ENCODE measurements at places on chromosomes 3 and 15.
A peak's percentile ranks its signal among the peaks of the same experiment; 100 is the strongest.

DNA sequence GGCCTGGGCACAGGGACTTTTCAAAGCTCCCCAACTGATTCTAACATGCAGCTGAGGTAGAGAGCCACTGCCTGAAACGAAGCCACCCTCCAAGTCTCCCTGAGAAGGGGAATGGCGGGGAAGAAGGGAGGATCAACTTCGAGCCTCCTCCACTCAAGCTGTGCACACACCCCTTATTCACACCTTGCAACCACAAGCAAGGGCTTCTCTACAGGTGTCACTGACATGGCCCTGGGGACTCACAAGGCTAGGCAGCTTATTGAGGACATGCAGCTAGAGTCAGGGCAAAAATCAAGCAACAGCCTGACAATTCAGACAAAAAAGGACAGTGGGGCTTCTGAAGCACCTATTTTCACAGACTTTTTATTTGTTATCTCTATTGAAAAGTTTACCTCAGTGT lies 85.2 kb downstream of the SNRK start:
- peaks cover 11% of the 10 kb centered on the region for H3K4me1 ChIP-seq
- H3K27me3 ChIP-seq: no peaks in the 10 kb centered on the region
- no peak overlapping the region for H3K27ac ChIP-seq
- no peak for DNase-seq
- H3K4me3 ChIP-seq: no peak overlapping the region

DNA sequence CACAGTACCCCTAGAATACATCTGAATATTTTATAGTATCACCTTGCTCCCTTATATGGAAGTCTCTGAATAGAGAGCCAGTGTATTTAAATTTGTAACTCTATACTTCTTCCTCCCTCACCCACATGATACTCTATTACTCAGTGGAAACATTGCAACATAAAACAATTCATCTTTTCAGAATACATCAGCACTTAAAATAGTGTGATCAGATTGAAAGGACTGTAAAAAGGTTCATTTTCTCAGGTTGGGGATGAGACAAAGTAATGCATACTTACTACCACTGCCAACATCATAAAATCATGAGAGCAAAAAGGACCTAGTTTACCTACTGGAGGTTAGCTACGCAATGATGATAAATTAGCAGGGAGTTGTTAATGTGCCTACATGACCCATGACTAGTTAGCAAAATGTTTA lies 13.8 kb upstream of the THRB start:
- no peak overlapping the region for H3K4me3 ChIP-seq
- H3K4me1 ChIP-seq: no peaks in the 10 kb centered on the region
- no peaks in the 10 kb centered on the region for H3K36me3 ChIP-seq
- no peak overlapping the region for H3K27ac ChIP-seq
- H3K27me3 ChIP-seq: peaks cover 3% of the 10 kb centered on the region
- DNase-seq: no peak

GRCh38 chr15:85379403-85380131 lies 836 bp upstream of the AKAP13 start:
- H3K4me3 ChIP-seq: peak overlapping the region; percentile 82
- H3K27ac ChIP-seq: peak overlapping the region; percentile 89
- H3K27me3 ChIP-seq: no peaks in the 10 kb centered on the region
- H3K4me1 ChIP-seq: peaks cover 36% of the 10 kb centered on the region
- DNase-seq: no peak
- no peaks in the 10 kb centered on the region for H3K36me3 ChIP-seq

DNA sequence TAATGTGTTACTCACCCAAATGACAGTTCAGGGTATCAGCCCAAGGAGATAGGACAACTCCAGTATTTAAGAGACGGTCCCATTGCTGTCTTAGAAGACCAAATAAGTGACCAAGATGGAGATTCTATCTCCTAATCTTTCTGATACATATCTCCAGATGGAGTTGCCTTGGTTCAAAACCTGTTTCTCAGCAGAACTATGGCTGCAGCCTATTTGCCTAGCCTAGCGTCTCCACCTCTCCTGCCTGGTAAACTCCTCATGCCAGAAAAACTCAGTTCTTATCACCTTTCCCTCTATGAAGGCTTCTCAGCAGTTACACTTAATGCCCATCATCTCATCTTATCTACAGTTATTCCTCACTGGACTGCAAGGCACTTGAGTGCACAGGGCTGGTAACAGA lies 1.2 kb upstream of the CSPG5 start:
- H3K36me3 ChIP-seq: no peaks in the 10 kb centered on the region
- H3K27me3 ChIP-seq: peaks cover 21% of the 10 kb centered on the region
- H3K27ac ChIP-seq: no peak overlapping the region
- H3K4me3 ChIP-seq: peak overlapping the region; percentile 42
- H3K4me1 ChIP-seq: no peaks in the 10 kb centered on the region

DNA sequence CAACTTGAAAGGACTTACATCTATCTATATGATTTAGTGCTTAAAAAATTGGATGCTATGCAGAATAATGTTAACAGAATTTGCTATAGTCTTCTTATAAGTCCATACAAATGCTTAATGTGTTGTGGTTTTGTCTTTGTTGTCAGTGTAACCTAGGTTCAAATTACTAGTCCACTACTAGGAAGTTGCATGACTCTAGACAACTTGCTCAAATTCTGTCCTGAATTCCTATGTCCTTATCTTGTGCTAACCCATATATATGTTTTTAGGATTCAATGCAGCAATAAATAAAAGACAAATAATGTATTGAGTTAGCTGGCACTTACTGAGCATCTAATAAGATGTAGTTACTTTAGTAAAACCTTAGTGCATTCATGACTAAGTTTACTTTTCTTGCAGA lies 276.5 kb upstream of the KCNMB2 start:
- H3K4me1 ChIP-seq: no peaks in the 10 kb centered on the region
- no peak for DNase-seq
- H3K27me3 ChIP-seq: no peaks in the 10 kb centered on the region
- no peak overlapping the region for H3K27ac ChIP-seq
- H3K4me3 ChIP-seq: no peak overlapping the region

- no peak for DNase-seq
- H3K36me3 ChIP-seq: no peaks in the 10 kb centered on the region
- peak overlapping the region; percentile 28 for H3K27ac ChIP-seq
- no peak overlapping the region for H3K4me3 ChIP-seq
- H3K4me1 ChIP-seq: peaks cover 90% of the 10 kb centered on the region
- no peaks in the 10 kb centered on the region for H3K27me3 ChIP-seq
Observed at GRCh38 chr3:72383883-72384282, 464.4 kb downstream of the SHQ1 start.

DNA sequence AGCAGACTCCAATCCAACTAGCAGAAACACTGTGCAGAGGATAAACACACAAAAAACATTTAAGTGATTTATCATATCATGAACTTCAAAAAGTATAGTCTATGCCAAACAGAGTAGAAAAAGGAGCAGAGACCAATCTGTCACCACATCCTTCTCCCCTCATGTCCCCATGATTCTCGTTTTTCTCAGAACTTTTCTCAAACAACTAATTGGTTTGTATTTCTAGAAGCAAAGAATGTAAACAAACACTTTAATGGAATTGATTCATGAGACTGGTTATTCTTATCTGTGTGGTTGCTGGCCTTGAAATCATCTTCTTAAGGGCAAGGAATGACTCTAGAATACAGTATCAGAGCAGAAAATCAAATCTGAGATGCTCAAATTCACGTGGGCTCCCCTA lies 294.2 kb upstream of the THBS1 start:
- no peaks in the 10 kb centered on the region for H3K36me3 ChIP-seq
- peaks cover 14% of the 10 kb centered on the region for H3K27me3 ChIP-seq
- H3K4me3 ChIP-seq: no peak overlapping the region
- no peaks in the 10 kb centered on the region for H3K4me1 ChIP-seq
- no peak overlapping the region for H3K27ac ChIP-seq

DNA sequence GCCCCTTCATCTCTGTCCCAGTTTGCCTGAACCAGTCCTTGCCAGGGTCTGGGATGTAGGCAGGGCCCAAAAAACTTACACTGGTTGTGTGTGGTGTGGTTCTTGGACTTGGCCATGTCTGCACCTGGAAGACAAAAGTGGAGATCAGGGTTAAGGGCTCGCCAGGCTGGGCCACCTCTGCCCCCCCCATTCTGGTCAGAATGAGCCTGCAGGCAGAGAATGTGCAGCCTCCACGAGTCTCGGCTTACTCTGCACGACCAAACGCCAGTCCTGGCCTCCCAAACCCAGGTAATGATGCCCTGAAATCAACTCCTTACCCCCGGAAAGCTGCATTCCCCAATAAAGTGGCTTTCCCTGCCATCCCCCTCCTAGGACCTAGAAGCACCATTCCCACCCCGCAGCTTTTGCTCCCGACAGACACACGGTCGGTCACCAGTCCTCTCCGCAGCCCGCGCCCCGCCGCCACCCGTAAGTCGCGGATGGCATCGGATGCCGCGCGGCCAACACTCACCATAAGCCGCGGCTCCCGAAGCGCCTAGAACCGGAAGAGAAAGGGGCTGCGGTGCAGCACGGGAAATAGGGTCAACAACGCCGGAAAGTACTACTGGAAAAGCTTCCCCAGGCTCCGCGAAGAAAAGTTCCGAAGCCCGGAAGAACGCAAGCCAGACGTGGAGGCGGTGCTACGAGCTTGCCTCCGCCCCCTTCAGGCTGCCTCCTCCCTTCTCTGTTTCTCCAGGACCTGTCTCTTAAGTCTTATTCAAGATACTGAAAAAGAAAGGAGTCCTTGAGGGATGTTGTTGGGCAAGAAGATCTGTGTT lies at the start of gene RPL29:
RPL29 (minus strand) TSS at position 550 of the 818 bp plus-strand sequence; CDS start at position 116, 434 bp downstream.
- peaks cover 38% of the 10 kb centered on the region for H3K36me3 ChIP-seq
- H3K4me1 ChIP-seq: peaks cover 38% of the 10 kb centered on the region
- peaks cover 1% of the 10 kb centered on the region for H3K27me3 ChIP-seq

DNA sequence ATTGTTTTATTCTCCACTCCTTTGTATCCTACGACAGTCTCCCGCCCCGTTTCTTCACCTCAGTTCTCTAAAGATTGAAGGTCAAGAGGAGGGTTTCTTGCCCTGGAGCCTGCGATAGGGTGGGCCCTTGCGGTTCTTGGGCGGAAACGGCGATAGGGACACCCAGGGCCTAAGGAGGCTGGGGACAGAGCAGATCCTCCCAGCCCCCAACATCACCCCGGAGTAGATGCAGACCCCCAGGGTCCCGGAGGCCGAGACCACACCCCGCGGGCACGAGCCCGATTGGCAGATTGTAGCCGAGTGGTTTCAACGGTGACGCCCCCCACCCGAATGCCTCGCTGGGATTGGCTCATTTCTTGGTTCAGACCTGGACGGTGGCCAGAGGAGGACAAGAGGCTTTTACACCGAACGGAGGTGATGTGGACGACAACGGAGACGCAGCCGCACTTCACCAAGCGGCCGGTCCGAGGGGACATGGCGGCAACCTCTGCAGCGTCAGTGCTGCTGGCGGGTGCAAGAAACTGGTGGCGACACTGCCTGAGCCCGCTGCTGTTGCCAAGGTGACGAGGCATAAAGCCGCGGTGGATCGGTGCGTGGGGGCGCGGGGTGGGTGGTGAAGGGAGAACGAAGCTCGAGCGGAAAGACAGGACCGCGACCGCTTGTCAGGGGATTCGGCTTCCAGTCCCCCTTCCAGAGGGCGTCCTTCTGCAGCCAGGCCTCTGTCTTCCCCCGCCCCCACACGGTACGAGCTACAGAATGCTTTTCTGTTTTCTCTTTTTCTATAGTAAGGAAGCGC lies 19.0 kb upstream of the MCF2L2 start:
- H3K4me3 ChIP-seq: peak overlapping the region; percentile 96
- peaks cover 8% of the 10 kb centered on the region for H3K36me3 ChIP-seq
- H3K27me3 ChIP-seq: no peaks in the 10 kb centered on the region
- peak overlapping the region; percentile 84 for H3K27ac ChIP-seq
- DNase-seq: peak; percentile 53

GRCh38 chr3:127103080-127103479 lies 89.9 kb upstream of the PRR23E start:
- H3K36me3 ChIP-seq: no peaks in the 10 kb centered on the region
- peaks cover 8% of the 10 kb centered on the region for H3K27me3 ChIP-seq
- DNase-seq: no peak
- H3K27ac ChIP-seq: no peak overlapping the region
- no peak overlapping the region for H3K4me3 ChIP-seq
- H3K4me1 ChIP-seq: no peaks in the 10 kb centered on the region

DNA sequence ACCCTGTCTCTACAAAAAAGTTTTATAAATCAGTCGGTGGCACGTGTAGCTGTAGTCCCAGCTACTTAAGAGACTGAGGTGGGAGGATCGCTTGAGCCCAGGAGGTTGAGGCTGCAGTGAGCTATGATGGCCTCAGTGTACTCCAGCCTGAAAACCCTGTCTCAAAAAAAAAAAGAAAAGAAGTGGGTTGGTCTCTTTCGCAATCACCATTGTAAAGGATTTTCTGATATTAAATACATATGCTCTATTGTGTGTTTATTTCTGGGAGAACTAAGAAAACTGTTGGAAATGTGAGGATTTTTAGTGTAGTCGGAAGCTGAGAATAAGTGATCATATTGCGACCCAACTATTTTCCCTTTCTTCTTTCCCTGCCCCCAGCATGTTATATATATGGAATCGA lies 7.5 kb downstream of the ZNF710 start:
- H3K4me3 ChIP-seq: no peak overlapping the region
- no peaks in the 10 kb centered on the region for H3K27me3 ChIP-seq
- no peak overlapping the region for H3K27ac ChIP-seq
- DNase-seq: no peak

DNA sequence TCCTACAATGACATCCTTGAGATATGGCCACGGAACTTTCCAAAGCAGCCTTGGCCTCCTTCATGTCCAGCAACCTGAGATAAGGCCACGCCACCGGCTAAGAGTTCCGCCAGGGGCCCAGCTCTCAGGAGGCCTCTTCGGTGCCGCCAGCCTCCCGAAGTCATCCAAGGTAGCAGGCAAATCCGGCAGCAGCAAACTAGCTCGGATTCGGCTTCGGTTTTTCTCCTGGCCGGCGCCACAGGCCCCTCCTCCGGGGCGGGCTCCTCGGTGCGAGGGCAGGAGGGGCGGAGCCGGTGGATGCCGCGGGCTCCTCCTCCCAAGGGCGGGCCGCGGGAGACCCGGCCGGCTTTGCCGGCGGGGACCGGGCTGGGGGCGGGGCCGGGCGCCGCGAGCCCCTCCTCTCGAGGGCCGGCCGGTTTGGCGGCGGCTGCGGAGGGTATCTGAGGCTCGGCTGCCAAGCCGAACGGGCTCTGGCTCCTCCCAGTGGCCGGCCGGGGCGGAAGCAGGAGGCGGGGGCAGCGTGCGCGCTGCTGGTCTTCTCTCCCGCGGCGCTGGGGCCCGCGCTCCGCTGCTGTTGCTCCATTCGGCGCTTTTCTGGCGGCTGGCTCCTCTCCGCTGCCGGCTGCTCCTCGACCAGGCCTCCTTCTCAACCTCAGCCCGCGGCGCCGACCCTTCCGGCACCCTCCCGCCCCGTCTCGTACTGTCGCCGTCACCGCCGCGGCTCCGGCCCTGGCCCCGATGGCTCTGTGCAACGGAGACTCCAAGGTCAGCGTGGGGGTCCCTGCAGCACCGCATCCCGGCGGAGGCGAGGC lies at the start of gene GMPS:
GMPS (plus strand) TSS at position 518 of the 812 bp plus-strand sequence; CDS start at position 739, 221 bp downstream.
- peak within 1 kb of the TSS; percentile 94 for H3K27ac ChIP-seq
- H3K27me3 ChIP-seq: no peaks in the 10 kb centered on the region
- H3K4me1 ChIP-seq: peaks cover 22% of the 10 kb centered on the region
- peak; percentile 96 for DNase-seq
- H3K4me3 ChIP-seq: peak within 1 kb of the TSS; percentile 95
- H3K36me3 ChIP-seq: no peaks in the 10 kb centered on the region

DNA sequence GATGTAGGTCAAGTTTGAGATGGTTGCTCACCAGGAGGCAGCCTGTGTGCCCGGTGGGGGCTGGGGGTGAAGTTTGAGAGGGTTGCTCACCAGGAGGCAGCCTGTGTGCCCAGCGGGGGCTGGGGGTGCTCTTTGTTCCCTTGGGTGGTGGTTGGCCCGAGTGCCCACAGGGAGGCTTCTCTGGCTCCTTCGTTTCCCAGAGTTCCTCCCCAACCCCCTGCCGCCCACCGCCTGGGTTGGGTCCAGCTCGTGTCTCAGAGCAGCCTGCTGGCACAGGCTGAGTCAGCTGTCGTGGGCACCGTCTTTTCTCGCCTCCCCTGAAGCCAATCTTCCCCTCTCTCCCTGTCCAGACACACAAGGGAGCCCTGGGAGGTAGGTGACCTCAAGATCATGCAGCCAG lies 3.1 kb downstream of the APBA2 start:
- no peak for DNase-seq
- peak overlapping the region; percentile 94 for H3K4me3 ChIP-seq
- peaks cover 49% of the 10 kb centered on the region for H3K4me1 ChIP-seq

Measured in naive thymus-derived CD8-positive, alpha-beta T cell (primary cell).